ENCODE measurements at places on chromosomes 13 and 19.

DNA sequence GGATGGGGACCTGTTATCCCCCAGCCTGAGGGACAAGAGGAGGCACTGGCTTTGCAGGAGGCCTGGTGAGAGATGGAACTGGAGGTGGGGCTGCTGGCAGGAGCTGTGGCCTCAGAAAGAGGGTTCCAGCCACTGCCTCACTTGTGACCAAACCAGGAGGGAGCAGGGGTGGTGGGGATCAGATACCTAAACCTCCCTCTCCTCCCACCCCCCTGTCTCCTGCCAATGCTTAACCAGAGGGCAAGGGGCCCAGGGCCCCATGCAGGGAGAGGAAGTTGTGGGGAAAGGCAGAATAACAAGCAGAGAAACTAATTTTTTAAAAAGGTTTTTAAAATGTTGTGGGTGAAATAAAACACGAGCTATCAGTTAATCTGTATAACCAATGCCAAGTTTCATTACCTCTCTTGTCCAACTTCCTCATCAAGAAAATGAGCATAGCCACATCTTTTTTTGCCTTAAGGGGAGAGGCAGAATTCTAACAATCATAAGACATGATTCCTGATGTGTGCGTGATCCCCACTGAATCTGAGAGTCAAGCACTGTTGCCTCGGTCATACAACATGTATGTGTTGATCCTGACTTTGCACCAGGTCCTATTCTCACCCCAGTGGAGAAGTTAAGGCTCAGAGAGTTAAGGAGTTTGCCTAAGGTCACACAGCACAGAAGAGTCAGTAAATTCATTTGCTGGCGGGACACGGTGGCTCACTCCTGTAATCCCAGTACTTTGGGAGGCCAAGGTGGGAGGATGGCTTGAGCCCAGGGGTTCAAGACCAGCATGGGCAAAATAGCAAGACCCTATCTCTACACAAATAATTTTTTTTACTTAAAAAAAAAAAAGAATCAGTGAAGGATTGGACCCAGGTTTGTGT is 12.9 kb downstream of the FXYD5 start:
- peak; percentile 20 for DNase-seq

DNA sequence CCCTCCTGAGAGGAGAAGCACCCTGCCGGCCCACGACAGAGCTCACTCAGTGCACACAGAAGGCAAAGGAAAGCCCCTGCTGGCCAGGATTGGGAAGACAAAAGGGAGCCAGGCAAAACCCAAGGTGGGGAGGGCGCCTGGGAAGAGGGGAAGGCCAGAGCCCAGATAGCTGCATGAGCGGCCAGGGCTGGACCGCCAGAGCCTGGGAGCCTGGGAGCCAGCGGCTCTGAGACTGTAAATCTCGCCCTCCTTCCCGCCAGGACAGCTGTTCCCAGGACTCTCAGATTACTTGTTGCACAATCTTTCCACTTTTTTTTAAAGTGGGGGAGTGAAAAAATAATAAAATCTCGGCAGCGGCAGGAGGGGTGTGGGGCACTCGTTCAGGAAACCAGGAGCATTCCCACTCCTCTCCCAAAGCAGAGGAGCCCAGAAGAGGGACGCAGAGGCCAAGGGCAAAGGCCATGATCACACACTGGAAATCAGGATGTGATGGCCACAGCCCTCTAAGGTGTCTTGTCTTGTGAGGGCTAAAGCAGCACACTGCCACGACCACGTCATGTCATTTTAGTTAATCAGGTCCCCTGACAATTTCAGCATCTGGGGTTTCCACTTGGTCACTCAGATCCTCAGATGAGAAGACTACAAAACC is 19.6 kb upstream of the EPHX3 start:
- DNase-seq = no peak

- no peak for DNase-seq
Measured at GRCh38 chr13:110405597-110406450, 98.7 kb downstream of the COL4A2 start.

GRCh38 chr19:7832781-7833180 is 2.8 kb downstream of the EVI5L start:
- DNase-seq = no peak

- no peak for DNase-seq
Measured at GRCh38 chr19:3039641-3040077, 10.6 kb upstream of the TLE2 start.

DNA sequence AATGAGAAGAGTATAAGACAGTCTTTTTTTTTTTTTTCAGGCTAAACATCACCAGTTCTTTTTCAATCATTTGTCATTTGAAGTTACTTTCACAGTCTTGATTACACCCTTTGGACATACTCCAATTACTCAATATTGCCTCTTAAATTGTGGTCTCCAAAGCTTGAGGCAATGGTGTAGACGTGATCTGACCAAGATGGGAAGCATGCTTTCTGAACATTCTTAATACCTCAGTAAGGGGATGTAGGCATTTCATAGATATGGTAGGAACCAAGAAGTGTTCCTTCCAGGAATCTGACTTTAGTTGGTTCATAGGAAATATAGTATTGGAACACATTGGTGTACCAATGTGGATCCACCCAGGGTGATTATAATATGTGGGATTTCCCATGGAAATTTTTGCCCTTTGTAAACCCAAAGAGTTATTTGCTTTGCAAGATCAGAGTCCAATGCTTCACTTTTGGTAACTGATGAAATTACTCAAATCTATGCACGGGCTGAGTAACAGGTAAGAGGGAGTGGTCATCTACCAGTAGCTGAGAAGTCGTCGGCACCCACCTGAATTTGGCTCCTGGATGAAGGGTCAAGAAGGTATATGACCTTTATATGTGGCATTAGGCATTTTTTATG is 62.2 kb downstream of the ERCC5 start:
- no peak for DNase-seq

GRCh38 chr19:45564131-45564780 is 20.3 kb downstream of the OPA3 start:
- no peak for DNase-seq

GRCh38 chr19:29511768-29512167 is 14.0 kb upstream of the VSTM2B start:
- no peak for DNase-seq

DNA sequence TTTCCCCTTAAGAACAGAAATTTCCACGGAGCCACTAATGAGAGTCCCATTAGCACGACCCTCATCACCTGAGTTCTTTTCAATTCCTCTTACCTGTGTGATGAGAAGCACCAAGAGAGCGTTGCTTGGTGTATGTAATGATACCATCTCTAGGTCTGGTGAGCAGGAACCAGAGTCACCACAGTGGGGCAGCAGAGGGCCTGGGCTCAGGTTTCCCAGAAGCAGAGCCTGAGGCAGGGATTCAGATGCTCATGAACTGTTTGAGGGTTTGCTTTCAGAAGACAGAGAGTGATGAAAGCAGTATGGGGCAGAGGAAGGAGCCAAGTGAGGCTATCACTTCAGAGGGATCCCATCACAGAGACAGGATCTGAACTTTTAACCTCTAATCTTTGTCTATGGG is 3.1 kb upstream of the PTPRH start:
- peak; percentile 47 for DNase-seq

- DNase-seq = no peak
Measured at GRCh38 chr13:32851083-32852069, 164.8 kb upstream of the KL start.

GRCh38 chr19:39448271-39448670 is 2.9 kb downstream of the SUPT5H start:
- no peak for DNase-seq

GRCh38 chr19:16532440-16533234 is 9.6 kb downstream of the CHERP start:
- no peak for DNase-seq

GRCh38 chr19:42178791-42179674 is 38.4 kb downstream of the DEDD2 start:
- no peak for DNase-seq

- DNase-seq = no peak
Measured at GRCh38 chr13:33958964-33959363, 141.0 kb downstream of the RFC3 start.

GRCh38 chr13:40160618-40161350 is 505.3 kb downstream of the COG6 start:
- DNase-seq = no peak

GRCh38 chr13:98794498-98794897 is 42.0 kb upstream of the SLC15A1 start:
- no peak for DNase-seq

DNA sequence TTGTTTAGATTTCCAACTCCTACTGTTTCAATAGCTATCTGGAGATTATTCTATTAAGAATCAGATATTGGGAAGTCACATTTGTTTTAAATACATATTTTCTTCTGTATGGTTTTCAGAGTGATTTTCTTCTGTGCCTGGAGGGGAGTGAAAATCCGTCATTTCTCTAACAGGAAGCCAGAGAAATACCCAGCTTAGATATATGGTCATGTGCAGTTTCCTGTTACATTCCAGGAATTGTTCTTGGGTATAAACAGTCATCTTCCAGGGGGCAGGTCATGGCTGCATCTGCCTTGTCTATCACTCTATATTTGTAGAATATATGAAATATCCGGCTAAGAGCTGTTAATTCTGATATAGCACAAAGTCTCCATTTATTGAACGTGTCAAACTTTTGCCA is 77.5 kb upstream of the MIR17HG start:
- DNase-seq = no peak

DNA sequence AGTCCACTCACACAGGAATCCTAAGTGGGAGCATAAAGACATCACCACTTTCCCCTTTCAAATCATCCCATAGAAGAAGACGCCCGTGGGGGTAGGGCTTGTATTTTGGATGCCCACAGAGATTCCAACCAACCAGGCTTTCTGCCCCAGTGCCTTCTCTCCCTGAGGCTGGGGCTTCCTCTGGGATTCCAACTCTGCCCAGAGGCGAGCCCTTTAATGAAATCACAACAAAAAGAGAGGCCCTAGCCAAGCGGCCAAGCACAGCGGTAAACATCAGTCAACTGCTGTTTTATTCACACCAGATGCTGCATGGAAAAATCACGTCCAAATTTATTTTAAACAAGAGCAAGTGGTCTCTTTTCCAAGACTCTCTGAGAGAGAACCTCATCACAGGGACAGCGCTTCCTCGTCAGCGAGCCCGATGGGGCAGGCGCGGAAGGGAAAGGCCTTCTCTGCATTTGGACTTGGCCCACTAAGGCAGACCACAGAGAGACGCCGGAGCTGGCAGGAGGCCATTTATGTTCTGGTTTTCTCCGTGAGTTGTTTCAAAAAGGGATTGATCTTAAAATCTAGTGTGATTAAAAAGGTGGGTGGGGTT is 31.5 kb downstream of the ADPRHL1 start:
- DNase-seq = no peak

GRCh38 chr13:101695870-101696516 is 243.5 kb downstream of the ITGBL1 start:
- DNase-seq = no peak

- DNase-seq = no peak
Measured at GRCh38 chr13:38417727-38418126, 68.1 kb downstream of the UFM1 start.

DNA sequence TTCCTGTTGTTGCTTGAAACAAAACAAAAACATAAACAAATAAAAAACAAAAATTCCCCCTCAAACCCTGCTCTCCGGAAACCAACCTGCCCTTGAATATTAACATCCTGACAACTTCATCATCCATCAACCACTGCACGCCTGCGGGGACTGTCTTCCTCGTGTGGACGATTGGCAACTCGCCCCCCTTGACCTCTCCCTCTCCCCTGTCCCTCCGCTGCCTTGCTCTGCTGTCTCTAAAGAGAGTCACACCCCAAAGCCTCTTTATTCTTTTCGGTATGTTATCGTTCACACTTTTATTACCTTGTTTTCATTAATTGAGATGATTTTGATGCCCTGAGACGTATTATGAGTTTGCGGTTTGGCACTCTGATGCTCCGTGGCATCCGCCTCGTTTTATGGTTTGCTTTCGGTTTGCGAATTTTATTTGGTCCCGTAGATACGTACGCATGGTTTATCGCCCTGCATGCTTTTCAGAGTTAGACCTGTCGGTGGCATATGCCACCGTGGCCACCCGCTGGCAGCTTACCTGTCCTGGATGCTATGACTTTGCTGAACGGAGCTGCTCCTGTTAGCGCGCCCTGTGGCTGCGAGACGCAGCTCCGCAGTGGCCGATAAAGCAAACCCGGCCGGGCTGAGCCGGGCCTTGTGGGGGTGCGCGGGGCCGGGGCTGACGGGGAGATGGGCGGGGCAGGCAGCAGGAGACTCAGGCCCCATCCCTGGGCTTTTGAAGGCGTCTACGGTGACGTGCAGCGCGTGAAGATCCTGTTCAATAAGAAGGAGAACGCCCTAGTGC is 10.6 kb downstream of the PTBP1 start:
- no peak for DNase-seq

GRCh38 chr19:42316223-42317211 is 3.4 kb downstream of the TMEM145 start:
- DNase-seq = no peak

DNA sequence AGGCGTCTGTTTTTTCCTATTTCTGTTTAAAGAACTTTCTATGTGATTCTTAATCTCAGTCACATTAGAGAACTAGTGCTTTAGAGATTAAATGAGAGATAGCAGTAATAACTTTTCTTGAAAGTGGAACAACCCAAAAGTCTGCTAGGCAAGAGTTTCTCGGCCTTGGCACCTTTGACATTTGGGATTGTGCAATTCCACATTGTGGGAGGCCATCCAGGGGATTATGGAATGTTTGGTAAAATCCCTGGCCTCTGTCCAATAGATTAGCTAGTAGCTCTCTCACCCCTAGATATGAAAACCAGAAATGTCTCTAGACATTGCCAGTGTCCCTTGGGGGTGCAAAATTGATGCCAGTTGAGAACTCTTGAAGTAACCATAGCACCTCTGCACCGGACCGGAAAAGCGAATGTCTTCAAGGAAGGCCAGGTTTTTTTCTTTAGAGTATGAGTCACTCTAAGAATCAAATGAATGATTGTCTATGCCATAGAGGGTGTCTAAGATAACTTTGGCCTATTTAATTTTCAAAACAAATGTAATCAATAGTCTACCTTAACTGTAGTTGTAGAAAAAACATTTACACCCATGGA is 45.0 kb upstream of the IL17D start:
- DNase-seq = no peak

DNA sequence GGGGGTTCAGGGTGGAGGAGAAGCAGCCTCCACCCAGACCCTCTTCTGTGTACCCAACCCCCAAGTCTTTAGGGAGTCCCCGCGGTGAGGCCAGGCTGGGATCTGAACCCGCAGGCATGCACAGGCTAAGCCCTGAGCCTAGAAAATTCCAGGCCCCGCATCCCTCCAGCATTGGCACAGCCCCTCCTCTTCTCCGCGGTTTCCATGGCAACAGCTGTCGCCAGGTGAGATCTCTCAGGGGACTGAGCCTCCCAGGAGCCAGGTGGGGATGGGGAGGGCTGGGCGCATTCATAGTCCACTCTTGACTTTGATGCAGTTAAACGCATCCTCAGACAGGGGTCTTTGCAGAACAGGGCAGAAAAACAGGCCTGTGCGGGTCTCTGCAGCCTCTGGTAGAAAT is 48.3 kb upstream of the USP29 start:
- no peak for DNase-seq

DNA sequence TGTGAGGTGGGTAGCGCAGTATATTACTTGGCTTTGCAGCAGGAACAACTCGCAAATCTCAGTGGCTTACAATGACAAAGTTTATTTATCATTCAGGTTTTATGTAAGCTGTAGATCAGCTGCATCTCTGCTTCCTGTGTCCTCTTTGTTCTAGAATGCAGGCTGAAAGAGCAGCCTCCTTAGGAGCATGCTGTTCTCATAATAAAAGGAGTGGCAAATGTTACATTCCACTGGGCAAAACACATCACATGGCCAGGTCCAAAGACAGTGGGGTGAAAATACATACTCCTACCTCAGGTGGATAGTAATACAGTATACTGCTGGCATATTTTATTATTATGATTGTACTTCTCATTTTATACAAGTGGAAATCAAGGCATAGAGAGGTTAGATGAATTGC is 1.2 kb upstream of the CSNK1A1L start:
- no peak for DNase-seq

- DNase-seq = no peak
Measured at GRCh38 chr13:31191748-31192147, 8.0 kb upstream of the B3GLCT start.

Measured in CD4-positive, alpha-beta T cell treated with Interleukin-12 subunit alpha and Interleukin-12 subunit beta, for 1 hour (primary cell).